ENCODE measurements at places on chromosomes 2 and 18.

DNA sequence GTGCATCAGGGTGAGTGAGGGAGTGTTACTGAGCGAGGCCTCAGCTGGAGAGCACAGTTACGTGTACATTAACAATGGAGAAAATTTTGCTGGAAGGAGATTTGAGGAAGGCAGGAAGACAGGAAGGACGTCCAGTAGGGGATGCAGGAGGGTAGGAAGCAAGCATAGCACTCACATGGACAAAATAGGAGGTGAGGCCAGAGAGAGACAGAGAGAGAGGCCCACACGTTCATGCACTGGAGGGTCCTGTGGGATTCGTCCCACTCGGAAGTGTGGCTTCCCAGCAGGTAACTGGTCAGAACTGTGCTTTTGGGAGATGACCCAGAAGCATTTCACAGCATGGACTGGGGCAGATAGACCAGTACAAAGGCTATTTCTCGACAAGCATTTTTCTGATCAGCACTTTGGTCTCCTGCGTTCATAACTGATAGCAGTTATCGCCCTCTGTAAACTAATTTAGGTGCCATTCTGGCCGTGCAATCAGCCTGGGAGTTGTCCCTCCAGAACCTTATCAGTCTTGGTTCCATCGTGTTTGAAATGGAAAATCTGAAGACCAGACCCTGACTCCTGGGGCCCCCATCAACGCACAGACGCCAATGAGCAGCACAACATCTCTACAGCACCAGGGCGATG is 5.7 kb downstream of the LCT start:
- no peak for DNase-seq

- DNase-seq = no peak
Measured at GRCh38 chr2:241069821-241070281, 32.2 kb downstream of the MTERF4 start.

DNA sequence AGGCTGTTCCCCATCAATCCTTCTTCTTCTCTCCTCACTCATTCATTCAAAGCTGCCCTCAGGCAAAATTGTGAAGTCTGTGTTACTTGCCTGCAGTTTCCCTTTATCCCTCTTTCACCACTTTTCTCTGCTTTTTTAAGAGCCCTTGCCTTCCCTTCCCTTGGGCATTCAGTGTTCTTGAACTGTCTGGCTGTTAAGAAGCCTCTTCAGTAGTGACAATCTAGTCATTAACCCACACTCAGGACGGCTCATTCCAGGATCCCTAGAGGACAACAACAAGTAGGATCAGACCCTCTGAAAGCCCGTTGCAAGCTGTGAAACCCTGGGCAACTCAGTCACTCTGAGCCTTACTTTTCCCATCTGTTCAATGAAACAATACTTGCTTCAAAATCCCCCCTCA is 615.7 kb downstream of the EPHA4 start:
- DNase-seq = no peak

DNA sequence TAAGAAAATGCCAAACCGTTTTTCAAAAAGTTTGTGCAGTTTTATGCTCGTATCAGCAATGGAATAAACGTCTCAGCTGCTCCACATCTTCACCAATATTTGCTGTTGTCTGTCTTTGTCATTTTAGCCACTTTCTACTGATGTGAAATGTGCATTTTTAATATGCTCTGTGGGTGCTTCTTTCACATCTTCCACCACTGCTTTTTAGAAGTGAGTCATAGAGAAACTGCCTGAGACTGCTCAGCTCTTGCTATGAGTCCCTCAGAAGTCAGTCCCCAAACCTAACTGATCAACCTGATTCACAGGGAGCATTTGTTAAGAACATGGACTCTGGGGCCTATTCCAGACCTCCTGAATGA is 41.0 kb upstream of the EPC2 start:
- DNase-seq = no peak

- DNase-seq = no peak
Measured at GRCh38 chr2:136217996-136218395, 100.0 kb upstream of the CXCR4 start.
